NCI-H1105 treated with DMSO at 0.1 percent for 48 hours (cell line): ENCODE measurements at places on chromosomes 5 and 9.
A peak's percentile ranks its signal among the peaks of the same experiment; 100 is the strongest.

DNA sequence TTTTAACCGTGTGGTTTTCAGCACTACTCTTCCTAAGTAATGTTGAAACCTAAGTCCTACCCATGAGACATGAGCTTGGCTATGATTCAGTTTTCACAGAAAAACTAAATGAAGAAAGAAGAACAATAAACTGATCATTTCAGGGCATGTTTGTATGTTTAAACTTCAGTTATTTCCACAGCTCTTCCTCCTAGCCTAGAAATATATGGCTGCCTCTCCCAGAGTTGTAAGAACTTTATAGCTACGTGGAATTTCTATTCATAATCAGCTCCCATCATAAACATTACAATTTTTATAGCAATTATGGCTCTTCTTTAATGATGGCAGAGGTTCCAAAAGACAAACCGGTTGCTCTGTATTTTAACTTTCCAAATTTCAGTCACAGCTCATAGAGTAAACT, 314.7 kb upstream of the ADAMTSL1 start:
- DNase-seq = no peak

GRCh38 chr5:62386824-62387223, 16.9 kb downstream of the DIMT1 start:
- no peak for DNase-seq

GRCh38 chr5:71482132-71482531, 26.7 kb downstream of the BDP1 start:
- peak; percentile 74 for DNase-seq

- no peak for DNase-seq
Observed at GRCh38 chr9:137018761-137019559, 9.1 kb downstream of the ABCA2 start.

DNA sequence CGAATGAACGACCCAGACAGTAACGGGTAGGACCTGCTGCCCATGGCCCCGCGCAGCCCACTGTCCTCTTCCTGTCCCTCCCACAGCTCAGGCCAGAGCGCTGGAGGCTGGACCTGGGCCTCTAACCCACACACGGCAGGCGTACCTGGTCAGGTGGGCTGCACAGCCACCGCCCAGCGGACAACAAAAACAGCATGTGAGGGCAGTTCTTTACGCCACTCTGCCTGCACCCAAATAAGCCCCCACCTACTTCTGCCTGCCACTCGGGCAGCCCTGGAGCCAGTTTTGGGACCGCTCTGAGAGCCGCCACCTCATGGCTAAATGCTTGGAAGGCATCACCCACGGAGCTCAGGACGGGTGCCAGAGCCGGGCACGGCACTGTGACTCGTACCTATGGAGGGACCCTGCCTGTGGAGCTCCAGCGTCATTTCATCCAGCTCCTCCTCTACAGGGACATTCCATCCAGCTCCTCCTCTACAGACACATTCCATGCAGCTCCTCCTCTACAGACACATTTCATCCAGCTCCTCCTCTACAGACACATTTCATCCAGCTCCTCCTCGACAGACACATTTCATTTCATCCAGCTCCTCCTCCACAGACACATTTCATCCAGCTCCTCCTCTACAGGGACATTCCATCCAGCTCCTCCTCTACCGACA, 18.9 kb downstream of the CLPTM1L start:
- DNase-seq = no peak

GRCh38 chr5:90909101-90909503, 350.5 kb downstream of the ADGRV1 start:
- no peak for DNase-seq
